ENCODE measurements at places on chromosomes 1 and 21.
A peak's percentile ranks its signal among the peaks of the same experiment; 100 is the strongest.

DNA sequence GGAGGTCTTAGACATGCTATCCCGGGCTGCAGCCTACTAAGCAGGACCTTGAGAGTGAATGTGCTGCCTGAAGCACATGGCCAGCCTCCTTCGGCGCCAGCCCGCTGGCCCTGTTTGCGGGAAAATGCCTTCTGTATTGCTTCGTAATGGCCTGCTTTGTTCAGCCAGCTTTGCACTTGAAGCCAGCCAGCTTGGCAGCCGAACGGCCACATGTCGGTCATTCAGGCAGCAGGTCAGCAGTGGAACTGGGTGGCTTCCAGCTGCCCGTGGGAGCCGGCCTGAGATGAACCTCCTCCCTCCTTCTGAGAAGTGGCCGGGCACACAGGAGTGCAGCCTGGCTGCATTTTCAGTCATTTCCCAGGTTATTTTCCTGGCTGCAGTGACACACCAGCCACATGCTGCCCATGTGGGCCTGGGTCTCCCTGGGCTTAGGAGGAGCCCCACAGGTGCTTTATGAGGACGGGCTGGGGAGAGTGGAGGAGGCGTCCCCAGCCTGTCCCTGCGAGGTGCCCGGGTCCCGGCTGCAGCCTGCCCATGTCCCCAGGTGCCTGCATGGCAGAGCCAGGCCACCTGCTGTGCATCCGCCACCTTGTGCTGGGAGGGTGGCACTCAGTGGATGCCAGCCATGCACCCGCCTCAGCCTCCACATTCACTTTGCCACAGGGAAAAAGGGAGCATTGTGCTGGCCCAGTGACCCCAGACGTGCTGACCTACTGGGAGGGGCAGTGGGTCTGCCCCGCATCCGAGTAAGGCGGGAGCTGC, 103.5 kb downstream of the SIK1 start:
- H3K36me3 ChIP-seq: no peaks in the 10 kb centered on the region
- H3K4me3 ChIP-seq: no peak overlapping the region
- peak overlapping the region; percentile 34 for H3K27ac ChIP-seq

- no peak for DNase-seq
- H3K4me1 ChIP-seq: no peaks in the 10 kb centered on the region
- no peak overlapping the region for H3K27ac ChIP-seq
- no peaks in the 10 kb centered on the region for H3K36me3 ChIP-seq
- no peaks in the 10 kb centered on the region for H3K27me3 ChIP-seq
These were observed 270.5 kb downstream of the BRINP2 start for GRCh38 chr1:177441281-177441680.

GRCh38 chr1:10539411-10540043, 64.8 kb downstream of the PEX14 start:
- no peak overlapping the region for H3K27ac ChIP-seq
- no peak for DNase-seq
- no peaks in the 10 kb centered on the region for H3K36me3 ChIP-seq
- H3K4me1 ChIP-seq: no peaks in the 10 kb centered on the region
- no peaks in the 10 kb centered on the region for H3K27me3 ChIP-seq
- H3K4me3 ChIP-seq: no peak overlapping the region

- no peaks in the 10 kb centered on the region for H3K27me3 ChIP-seq
- no peaks in the 10 kb centered on the region for H3K36me3 ChIP-seq
- H3K4me1 ChIP-seq: peaks cover 7% of the 10 kb centered on the region
- no peak for DNase-seq
- H3K27ac ChIP-seq: peak overlapping the region; percentile 26
These were observed 86.6 kb upstream of the ZNF326 start for GRCh38 chr1:89908273-89908671.

- no peaks in the 10 kb centered on the region for H3K36me3 ChIP-seq
- no peaks in the 10 kb centered on the region for H3K4me1 ChIP-seq
- H3K27ac ChIP-seq: peak overlapping the region; percentile 58
- H3K4me3 ChIP-seq: no peak overlapping the region
These were observed 69.1 kb downstream of the KAZN start for GRCh38 chr1:14667651-14667984.

- H3K27me3 ChIP-seq: no peaks in the 10 kb centered on the region
- H3K4me3 ChIP-seq: no peak overlapping the region
- no peak for DNase-seq
- H3K27ac ChIP-seq: peak overlapping the region; percentile 65
- H3K36me3 ChIP-seq: no peaks in the 10 kb centered on the region
- H3K4me1 ChIP-seq: peaks cover 14% of the 10 kb centered on the region
These were observed 36.5 kb downstream of the EVA1C start for GRCh38 chr21:32448803-32449594.

- H3K4me3 ChIP-seq: no peak overlapping the region
- no peak for DNase-seq
- H3K27me3 ChIP-seq: no peaks in the 10 kb centered on the region
- H3K27ac ChIP-seq: no peak overlapping the region
These were observed 37.2 kb upstream of the EPHA8 start for GRCh38 chr1:22526098-22526497.

- no peak overlapping the region for H3K4me3 ChIP-seq
- no peak for DNase-seq
- H3K36me3 ChIP-seq: no peaks in the 10 kb centered on the region
These were observed 14.8 kb upstream of the COL11A1 start for GRCh38 chr1:103122983-103123720.

Measured in breast epithelium (tissue), 4 donors.